Choroid plexus epithelial cell (primary cell): ENCODE measurements at places on chromosomes 5 and 9.
A peak's percentile ranks its signal among the peaks of the same experiment; 100 is the strongest.

DNA sequence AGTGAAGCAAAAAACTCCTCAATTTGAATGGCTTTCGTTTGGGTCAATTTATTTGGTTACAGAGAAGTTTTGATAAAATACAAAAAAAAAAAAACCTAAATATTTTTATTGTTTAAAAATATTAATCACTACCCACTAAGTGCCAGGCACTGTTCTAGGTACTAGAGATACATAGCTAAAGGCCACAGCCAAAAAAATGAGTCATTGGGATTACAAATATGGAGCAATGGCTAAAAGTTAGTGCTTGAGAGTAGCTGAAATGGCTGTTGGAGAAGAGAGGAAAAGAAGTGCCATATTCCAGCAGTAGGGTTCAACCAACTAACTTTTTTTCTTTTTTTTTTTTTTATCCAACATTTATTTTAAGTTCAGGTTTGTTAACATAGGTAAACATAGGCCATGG is 130.1 kb upstream of the PTGER4 start:
- DNase-seq = no peak

DNA sequence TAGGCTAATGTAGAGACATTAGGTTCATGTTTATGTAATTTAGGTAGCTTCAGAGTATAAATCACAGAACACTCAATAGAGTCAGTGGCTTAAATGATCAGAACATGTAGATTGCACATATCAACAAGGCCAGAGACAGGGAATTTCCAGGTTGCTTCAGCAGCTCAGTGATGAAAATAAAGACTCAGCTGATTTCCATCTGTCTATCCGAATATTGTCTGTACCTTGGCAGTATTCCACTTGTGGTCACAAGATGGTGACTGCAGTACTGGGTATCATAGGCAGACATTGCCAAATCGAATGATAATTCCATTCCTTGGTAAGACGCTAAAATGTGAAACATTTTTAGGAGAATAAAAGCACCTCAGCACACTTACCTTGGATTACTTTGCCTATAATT is 702.2 kb downstream of the MAT2B start:
- peak; percentile 53 for DNase-seq

- DNase-seq = no peak
These were observed 6.4 kb downstream of the PPP2R2B start for GRCh38 chr5:146872188-146872587.

DNA sequence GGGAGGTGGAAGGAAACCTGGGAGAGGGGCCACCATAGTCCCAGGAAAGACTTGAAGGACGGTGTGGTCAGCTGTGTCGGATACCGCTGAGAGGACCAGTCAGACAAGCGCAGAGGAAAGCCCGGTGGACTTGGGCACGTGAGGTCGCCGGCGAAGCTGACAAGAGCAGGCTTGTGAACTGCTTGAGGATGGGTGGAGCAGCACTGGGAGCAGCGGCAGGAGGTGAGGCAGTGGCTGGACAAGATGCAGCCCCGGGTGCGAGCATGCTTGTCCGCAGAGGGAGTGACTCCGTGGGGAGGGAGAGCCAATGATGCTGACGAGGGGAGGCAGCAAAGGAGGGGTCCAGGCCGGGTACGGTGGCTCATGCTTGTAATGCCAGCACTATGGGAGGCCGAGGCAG is 18.3 kb upstream of the CD74 start:
- no peak for DNase-seq

DNA sequence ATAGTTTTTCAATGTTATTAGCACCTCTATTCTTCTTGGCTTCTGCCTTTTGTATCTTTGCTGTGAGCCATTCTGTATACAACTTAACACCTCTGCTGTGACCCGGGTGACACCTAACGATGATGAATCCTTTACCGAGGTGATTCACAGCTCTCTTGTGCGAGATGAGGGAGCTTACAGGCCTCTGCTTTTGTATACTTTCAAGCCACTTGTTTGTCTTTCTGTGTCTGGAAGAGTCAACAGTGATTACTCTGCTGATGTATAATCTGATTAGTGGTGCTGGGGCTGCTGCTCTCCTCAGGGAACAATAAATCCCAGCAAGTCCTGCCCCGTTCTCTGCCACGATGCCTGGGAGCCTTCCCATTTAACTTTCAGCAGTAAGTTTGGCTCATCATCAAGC is 442.9 kb upstream of the SGCD start:
- no peak for DNase-seq

DNA sequence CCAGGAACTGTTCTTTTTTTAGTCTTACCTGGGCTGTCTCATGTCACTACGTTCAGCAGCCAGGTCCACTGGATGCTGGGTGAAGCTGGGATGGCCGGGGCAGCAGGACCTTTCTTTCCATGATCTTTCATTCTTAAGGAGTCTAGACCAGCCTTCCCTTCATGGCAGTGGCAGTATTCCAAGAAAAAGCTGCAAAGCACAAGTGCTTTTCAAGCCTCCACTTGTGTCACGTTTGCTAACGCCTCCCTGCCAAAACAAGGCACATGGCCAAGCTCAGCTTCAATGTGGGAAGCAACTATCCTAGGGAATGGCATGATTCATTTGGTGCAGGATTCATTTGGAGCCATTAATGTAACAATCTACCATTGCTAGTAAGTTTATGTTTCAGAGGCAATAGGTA is 94.8 kb downstream of the RCL1 start:
- DNase-seq = no peak

DNA sequence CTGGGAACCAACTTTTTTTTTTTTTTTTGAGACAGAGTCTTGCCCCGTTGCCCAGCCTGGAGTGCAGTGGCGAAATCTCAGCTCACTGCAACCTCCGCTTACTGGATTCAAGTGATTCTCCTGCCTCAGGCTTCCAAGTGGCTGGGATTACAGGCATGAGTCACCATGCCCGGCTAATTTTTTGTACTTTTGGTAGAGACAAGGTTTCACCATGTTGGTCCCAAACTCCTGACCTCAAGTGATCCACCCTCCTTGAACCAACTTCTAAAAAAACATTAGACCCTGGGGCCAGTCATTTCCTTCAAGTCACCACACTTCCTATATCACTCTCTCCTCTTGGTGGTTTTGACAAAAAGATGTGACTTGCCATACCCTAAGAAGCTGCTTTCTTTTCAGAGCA is 10.9 kb upstream of the SHROOM1 start:
- DNase-seq = peak; percentile 35

DNA sequence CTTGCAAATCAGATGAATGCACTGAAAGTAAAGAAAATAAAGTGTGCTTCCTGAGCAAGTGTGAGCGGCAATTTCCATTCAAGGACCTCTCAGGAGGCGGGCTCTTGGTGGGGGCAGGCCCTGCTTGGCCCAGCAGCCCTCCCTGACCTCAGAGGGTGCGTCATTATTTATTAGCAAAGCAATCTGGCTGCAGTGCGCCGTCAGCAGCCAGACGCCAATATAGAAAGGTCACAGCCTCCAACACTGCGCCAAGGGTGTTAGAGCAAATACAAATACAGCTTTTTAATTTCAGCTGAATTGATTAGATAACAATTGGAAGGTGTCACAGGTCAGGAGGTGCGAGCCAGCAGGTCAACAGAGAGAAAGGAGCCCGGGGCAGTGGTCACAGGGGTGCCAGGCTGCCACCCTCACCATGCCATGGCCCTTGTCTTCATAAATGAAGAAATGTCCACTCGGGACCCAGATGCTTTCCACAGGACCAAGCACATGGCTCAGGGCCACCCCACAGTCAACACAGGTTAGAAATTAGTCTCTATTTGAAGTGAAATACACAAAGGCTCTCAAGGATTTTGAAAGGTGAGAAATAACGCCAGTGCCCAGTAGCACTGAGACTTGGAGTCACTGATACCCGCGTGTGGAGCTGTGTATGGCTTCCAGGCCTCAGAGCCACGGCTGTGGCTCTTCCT is 309.8 kb downstream of the IRX2 start:
- no peak for DNase-seq

- peak; percentile 83 for DNase-seq
These were observed 205.5 kb upstream of the CDKN2B start for GRCh38 chr9:22214497-22215031.

- DNase-seq = no peak
These were observed 820.0 kb downstream of the PRELID2 start for GRCh38 chr5:145015146-145015545.

DNA sequence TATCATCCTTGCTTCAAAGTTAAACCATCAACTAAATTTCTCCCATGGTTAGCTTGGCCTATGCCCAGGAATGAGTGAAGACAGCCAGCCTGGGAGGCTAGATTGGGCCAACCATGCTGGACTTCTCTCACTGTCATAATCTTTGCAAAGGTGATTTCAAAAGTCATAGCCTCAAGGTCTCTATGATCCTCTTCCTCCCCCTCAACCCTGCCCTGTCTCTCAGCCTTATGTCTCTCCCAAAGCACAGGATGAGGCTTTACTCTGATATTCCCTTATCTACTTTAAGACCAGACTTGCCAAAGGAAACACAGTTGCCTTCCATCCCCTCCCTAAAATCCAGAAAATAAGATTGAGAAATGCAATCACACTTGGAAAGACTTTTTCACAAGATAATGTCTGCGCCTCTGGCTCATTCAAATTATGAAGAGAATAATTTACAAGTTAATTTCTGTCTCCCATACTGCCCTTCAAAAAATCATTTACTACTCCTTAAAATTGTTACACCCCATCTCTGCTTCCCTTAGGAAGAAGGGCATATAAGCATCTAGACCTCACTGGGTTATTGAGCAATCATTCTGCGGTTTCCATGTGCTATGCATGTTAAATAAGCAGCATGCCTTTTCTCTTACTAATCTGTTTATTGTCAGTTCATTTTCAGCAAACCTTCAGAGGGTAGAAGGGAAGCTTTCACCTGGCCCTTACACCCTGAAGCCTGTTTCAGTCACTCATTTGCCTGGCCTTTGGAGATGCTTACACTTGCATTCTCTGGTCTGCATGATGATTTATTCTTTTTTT is 113.8 kb upstream of the ANKRD55 start:
- DNase-seq = peak; percentile 97

DNA sequence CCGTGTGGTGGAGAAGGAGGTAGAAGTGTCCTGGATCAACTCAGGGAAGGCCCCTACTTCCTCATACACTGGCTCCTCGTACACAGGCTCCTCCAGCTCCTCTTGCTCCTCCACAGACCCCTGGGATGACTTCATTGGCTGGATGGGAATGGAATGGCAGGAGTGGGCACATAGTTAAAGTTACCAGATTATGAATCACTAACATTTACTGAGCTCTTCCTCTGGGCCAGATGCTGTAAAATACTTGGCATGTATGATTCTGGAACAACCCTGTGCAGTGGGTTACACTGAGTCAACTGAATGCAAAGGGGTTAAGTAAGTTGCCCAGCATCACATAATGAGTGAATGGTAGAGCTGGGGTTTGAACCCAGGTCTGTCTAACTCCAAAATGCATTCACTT is 3.1 kb upstream of the FCHSD1 start:
- peak; percentile 48 for DNase-seq

DNA sequence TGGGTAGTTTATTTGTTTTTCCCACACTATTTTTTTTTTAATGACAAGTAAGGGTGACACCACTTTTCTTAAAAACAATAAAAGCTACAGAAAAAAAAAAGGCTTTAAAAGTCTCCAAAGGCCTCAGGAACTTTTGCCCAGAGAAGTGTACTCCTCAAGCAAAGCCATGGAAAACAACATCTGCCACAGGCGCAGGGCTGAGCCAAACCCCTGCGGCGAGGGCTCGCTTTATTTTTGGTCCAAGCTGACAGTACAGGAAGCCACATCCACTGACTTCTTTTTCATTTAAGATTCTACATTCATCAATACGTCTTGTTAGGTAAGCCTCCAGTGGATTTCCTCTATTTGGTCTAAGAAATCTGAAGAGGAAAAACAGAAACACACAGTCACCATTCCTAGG is 51.9 kb upstream of the IFNK start:
- peak; percentile 22 for DNase-seq
